ENCODE measurements at places on chromosomes 13 and 19.

DNA sequence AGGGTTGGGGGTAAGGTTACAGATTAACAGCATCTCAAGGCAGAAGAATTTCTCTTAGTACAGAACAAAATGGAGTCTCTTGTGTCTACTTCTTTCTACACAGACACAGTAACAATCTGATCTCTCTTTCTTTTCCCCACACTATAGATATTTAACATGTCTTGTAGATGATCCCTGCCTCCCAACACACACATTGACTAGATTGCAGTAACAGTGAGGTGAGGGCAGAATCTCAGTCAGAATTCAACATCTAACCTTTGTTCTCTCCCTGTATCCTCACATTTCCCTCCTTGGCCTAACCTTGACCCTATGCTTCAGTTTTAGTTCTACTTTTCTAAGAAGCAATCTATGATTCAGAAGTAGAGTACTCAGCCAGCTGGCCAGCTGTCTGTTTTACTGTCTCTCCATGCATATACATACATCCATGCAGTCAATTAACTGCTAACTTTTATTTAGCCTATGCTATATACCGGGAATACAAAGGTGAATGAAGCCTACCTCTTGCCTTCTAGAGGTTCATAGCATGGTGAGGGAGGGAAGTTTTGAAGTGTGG, 18.1 kb downstream of the DNAJC15 start:
- DNase-seq: no peak

DNA sequence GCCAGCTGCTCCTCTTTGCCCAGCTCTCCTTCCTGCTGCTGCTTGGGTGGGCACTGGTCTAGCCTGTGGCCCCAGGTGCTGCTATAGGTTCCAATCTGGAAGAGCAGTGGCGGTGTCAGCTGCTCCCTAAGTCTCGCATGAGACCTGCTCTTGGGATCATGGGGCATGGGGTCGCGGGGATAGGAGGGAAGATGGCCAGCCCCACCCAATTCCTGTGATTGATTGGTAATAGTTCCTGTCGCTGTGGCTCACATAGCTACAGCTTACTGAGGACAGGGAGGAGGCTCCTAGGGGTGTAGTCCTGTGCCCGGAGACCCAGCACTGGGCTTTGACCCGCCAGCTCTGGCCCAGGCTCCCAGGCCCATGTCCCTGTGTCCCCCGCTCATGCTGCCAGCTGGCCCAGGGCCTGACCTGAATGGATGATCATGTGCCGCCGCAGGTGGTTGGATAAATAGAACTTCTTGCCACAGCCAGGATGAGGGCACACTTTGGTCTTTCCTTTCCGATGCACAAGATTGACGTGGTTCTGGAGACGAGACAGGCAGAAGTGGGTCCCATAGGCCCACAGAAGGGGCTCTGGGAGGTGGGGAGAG, 4.5 kb upstream of the ELAVL3 start:
- no peak for DNase-seq

DNA sequence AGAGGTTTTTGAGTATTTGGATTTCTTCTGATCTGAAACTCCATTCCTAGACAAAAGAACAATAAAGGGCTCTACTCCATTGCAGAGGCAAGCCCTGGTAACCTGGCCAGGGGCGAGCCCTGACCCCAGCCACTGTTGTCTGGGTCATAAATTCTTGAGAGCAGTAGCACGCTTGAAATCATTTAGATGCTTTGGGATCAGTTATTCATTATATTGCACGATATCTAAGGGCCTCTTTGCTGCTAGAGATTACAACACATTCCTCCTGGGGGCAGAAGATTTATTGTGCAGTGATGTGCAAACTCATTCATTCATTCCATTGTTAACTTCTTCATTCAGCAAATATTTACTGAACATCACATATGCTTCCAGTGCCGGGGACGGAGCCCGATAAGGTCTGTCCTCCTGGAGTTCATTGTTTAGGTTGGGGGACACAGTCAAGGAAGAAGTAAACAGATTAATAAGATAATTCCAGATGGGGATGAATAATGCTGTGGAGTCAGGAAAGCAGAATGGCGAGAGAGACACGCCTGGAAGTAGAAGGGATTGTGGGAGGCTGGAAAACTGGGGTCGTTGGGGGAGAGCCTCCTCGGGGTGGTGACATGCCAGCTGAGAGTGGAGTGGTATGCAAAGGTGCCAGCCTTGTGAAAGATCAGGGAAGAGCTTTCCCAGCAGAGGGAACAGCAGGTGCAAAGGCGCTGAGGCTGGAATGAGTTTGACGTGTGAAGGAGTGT, 34.9 kb downstream of the SIPA1L3 start:
- no peak for DNase-seq

DNA sequence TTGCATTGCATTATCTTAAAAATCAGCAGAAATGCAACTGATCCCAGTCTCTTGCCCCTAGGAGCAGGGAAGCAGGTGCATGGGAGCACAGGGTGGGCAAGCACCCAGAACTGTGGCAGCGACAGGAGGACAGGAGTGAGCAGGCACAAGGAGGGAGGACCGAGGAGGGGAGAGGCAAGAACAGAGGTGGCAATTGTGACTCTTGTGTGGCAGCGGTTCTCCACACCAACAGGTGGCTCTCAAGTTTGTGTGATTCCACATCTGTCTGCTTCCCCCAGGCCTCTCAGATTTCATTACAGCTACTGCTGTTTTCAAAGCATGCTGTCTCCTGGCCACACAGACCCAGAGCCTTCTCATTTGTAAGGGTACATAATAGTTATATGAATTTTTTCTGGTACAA, 108.5 kb downstream of the STK24 start:
- no peak for DNase-seq

GRCh38 chr13:95295026-95295425, 6.2 kb downstream of the ABCC4 start:
- no peak for DNase-seq

DNA sequence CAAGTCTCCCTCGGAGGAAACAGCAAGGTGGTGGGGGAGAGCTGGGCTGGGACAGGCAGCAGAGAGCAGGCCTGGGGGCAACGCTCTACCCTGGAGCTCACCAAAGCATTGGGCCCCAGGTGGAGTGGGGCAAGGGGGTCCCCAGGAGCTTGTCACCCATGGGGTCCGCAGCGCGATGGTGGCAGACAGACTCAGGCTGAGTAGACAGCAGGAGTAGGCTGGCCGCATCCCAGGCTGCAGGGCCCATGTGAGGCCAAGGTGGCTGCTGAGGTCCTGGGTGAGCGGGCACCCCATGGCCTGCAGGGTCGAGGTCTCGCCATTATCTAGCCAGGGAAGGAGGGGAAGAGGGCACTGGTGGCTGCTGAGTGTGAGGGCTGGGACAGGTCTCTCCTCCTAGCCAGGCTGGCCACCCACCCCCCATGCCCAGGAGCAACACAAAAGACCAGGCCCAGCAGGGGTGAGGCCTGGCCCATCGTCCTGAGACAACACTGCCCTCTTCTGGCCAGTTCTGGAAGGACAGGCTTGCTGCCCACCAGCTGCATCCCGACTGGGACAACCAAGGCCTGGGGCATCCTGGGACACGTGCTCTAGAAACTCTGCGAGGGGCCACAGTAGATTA, 33.1 kb downstream of the CEBPG start:
- DNase-seq: peak; percentile 84

GRCh38 chr19:45764945-45765701, 3.9 kb downstream of the SIX5 start:
- peak; percentile 76 for DNase-seq

DNA sequence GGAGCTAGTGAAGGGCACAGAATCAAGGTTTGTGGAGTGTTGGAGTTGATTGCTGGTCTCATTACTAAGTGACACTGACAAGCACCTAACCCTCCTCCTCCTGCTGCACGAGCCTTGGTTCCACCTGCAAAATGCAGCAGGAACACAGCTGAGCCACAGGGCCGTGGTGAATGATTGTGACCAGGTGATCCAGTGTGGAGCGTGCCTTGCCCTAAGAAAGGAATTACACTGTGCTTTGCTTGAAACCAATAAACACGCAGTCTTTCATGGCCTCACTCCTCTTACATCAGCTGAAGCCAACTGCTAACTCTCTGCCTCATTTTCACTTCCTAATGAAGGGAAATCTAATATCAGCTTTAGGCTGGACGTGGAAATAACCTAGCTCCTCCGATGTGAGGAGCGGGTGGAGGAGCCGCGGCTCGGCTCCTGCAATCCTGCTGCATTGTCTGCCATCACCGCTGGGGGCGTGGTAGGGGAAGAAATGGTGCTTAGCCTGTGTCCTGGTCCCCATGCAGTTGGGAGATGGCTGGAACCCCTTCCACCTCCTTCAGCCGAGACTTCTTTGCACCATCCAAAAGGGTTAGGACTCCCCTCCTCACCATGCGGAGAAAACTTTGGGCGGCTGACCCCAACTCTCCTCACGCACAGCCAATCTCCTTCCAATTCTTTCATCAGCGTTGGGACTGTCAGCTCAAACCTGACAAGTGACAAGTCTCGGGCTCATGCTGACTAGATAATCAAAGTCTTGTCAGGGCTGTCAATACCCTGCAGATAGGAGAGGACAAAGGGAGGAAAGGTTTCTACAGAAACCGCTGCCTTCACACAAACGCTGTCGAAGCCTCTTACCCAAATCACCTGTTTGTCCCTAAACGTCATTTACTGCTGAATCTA, 427.9 kb downstream of the ZNF536 start:
- peak; percentile 70 for DNase-seq

DNA sequence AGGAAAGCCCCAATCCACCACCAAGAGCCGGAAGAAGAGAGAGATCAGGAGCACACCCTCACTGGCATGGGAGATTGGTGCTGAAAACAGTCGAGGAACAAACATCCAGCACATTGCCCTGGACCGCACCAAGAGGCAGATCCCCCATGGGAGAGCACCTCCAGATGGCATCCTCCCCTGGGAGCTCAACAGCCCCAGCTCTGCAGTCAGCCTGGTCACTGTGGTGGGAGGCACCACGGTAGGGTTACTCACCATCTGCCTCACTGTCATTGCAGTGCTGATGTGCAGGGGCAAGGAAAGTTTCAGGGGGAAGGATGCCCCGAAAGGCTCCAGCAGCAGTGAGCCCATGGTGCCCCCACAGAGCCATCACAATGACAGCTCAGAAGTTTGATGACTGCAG, 110.2 kb downstream of the STOML3 start:
- no peak for DNase-seq

DNA sequence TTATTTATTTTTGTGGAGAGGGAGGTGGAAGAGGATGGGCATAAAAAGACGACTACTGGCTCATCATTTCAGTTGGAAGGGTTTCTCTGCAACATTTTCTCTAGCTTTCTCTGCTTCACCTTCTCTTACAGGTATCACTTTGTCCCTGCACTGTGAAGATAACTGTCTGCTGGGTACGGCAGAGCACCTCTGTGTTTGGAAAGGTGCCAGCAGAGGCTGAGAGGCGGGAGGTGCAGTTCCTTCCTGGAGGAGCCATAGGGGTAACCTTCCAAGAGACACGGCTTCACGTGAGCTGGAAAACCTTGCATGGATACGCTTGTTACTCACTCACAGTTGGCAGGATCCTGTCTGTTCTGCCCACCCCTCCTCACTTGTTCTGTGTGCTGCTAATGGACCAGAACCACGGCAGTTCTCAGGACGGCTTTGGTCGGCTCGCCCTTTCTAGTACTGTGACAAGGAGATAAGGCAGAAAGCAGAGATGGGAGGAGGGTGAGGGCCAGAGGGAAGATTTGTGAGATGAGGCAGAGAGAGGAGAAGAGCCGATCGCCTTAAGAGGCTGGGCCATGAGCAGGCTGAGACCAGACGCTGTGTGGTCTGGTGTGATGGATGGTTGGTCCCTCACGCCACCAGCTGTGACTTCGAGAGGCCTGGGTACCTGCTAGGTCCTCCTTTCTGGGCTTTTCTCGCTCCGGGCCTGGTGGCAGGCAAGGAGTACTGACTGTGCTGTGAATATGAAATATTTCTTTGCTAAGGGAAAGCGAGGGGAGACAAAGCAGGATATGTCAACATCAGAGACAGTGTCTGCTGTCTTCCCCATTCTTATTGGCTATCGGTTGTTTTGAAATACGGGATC, 66.8 kb downstream of the MRPL57 start:
- no peak for DNase-seq

DNA sequence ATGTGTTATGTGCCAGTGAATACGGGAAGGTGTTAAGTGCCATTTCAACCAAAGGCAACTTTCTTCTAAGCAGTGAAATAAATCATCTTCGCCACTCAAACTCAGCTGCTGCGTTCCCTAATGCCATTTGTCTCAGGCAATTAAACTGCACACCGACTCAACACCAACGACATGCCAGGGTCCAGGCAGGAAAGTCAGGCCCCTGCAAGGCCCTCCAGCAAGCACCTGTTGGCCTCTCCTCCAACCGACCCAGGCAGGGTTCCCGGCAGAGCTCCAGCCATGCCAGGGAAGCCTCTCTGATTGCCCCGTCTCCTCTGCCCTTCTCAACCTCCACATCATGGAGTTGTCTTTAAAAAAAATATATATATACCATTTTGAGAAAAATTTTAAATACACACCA, 21.8 kb downstream of the SAFB2 start:
- no peak for DNase-seq

DNA sequence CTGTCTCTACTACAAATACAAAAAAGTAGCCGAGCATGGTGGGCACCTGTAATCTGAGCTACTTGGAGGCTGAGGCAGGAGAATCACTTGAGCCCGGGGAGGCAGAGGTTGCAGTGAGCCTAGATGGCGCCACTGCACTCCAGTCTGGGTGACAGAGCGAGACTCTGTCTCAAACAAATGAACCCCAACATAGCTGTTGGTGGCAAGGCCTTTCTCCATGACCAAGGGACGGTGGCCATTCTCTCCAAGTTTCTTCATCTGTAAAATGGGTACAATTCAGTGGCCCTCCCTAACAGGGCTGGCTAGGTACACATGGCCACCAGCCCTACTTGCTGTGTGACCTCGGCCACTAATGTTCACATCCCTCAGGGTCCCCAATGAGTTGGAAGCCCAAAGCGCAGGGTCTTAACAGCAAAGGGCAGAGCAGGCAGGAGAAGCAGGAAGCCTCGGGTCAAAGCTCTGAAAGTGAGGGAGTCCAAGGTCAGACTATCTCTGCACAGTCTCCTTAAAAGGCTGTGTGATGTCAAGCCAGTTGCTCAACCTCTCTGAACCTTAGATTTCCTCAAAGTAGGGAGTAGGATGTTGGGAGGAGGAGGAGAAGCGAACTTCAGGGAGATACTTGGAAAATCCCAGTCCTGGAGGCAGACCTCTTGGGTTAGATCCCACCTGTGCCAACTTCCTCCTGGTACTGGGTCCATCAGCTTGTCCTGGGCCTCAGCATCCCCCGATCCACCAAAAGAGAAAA, 2.7 kb downstream of the JUND start:
- DNase-seq: no peak

DNA sequence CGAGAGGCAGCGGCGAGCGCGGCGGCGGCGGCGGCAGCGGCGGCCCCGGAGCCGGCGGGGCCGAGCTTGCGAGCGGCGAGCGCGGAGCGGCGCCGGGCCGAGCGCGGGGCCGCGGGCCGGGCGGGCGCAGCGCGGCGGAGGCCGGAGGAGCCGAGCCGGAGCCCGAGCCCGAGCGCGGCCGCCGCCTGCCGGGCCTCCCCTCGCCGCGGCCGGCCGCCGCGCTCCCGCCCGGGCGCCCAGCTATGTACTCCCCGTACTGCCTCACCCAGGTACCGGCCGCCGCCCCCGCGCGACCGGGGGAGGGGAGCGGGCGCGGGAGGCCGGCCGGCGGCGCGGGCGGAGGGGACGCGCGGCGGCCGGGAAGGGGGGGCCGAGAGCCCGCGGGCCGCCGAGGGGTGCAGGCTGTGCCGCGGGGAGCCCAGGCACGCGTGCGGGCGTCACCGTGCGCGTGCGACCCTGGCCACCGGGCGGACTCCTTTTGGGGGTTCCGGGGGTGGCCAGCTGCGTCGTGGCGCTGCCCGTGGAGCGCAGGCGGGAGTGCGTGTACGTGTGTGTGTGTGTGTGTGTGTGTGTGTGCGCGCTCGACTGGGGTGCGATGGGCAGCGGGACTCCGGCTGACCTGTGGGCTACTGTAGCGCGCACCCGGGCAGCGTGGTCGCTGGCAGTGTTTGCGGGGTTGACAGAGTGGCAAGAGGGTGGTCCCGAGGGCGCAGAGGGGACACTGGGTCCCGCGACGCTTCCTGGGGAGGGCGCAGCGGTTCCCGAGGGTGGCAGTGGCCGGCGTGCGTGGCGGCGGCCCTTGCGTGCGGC, 526 bp downstream of the NFIX start:
- DNase-seq: no peak
